Astrocyte of the cerebellum (primary cell): ENCODE measurements at places on chromosomes 16 and 17.

DNA sequence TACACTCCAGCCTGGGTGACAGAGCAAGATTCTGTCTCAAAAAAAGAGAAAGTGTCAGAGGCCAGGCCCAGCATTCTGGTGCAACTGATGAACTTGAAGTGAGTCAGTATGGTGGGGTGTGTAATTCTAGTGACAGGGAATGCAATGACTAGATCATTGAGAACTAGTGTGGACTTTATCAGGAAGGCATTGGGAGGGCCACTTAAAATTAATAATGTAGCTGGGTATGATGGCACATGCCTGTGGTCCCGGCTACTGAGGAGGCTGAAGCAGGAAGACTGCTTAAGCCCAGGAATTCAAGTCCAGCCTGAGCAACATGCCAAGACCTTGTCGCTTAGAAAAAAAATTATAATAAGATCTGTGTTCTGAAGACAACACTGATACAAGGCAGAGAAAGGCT lies 90.8 kb downstream of the STX8 start:
- DNase-seq: no peak

- peak; percentile 15 for DNase-seq
Measured at GRCh38 chr16:68715471-68715870, 21.6 kb upstream of the CDH1 start.

DNA sequence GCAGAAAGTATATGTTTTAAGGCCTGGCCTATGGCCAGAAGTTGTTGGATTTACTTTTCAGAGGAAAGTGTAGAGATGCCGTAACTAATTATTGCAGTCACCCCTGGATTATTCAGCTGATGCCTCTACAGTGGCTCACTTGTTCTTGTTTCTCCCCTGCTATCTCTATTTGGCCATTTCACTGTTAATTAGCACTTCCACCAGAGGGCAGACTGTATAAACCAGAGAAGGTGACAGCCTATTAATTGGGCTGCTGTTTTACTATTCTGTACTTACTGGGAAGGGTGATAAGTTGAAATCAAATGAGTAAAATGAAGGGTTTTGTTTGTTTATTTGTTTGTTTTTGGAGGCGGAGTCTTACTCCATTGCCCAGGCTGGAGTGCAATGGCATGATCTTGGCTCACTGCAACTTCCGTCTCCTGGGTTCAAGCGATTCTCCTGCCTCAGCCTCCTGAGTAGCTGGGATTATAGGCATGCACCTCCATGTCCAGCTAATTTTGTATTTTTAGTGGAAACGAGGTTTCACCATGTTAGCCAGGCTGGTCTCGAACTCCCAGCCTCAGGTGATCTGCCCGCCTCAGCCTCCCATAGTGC lies 66.0 kb downstream of the CDK12 start:
- no peak for DNase-seq

DNA sequence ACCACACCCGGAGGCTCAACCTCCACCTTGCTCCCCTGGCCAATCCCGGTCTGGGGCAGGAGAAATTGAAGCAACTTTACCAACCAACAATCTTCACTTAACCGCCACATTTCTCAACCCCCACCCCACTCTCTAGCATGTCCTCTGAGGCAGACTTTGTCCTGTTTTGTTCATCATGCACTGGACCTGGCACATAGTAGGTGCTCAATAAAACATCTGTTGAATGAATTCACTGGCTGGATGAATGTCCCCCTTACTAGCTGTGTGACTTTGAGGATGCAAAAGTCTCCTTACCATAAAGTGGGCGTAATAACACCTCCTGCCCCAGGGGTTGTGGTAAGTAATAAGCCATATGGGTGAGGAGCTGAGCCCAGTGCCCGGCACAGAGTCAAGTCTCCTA lies 5.8 kb downstream of the SPPL2C start:
- no peak for DNase-seq

GRCh38 chr17:79838522-79839274 lies 542 bp downstream of the CBX4 start:
- DNase-seq: no peak

DNA sequence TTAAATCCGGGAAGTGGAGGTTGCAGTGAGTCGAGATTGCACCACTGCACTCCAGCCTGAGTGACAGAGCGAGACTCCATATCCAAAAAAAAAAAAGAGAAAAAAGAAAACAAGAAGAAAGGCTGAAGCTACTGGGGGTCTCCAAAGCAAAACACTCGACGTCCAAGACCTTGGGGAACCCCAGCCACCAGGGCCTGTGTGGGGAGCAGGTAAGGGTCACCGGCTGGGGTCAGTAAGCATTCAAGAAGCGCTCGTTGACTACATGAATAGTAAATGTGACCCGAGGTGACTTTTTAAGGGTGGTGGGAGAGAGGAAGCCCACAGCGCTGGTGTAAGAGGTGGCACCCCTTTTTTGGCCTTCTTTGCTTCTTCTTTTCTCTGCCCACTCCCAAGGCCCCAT lies 49.5 kb downstream of the PECAM1 start:
- DNase-seq: no peak

GRCh38 chr17:57051886-57052361 lies 33.1 kb upstream of the AKAP1 start:
- no peak for DNase-seq

DNA sequence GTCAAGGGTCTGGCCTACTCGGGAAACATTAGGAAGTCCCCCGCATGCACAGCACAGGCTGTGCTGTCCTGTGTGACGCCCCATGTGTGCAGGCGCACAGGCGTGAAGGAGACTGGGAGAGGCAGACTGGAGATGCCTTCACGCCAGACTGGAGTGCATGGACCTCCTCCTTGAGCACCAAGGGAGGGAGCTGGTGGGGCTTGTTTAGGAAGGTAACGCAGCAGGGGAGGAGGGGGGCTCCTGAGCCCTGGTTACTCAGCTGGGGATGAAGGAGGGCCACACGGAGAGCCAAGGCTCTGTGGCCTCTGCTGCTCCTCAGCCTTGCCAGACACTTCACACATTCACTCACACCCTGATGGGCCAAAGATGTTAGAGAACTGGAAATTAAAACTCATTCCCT lies 7.7 kb downstream of the HSDL1 start:
- DNase-seq: no peak

DNA sequence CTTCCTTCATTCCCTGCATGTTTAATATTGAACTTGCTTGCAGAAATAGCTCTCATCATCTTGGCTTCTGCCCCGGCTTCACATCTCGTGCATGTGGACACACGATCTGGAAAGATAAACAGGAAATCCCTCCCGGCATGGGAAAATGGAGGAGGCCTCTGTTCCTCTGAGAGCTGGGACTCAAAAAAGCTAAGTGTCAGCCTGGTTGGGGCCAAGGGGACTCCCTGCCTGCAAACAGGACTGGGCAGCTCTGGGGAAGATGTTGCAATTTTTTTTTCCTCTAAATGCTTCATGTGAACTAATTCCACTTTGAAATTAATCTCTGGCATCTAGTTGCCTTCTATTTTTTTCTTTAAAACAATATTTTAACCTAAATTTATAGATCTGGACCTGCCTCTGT lies 24.8 kb downstream of the ITPRIPL2 start:
- no peak for DNase-seq

DNA sequence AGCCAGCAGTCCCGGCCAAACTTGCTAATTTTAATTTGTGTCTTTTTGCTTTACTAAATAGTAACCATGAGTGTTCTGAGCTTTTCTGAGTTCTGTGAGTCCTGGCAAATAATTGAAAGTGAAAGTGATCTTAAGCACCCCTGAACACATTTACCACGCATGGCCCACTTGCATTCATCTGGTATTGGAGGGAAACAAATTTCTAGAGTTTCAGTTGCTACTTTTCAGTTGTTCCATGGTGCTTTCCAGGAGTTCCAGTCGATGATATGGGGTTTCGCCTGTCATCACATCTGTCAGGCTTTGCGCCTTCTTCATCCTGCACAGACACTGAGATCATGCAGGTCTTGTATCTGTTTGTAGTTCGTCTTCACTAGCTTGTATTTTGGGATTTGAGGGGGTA lies 44.1 kb downstream of the CRLF3 start:
- DNase-seq: no peak

DNA sequence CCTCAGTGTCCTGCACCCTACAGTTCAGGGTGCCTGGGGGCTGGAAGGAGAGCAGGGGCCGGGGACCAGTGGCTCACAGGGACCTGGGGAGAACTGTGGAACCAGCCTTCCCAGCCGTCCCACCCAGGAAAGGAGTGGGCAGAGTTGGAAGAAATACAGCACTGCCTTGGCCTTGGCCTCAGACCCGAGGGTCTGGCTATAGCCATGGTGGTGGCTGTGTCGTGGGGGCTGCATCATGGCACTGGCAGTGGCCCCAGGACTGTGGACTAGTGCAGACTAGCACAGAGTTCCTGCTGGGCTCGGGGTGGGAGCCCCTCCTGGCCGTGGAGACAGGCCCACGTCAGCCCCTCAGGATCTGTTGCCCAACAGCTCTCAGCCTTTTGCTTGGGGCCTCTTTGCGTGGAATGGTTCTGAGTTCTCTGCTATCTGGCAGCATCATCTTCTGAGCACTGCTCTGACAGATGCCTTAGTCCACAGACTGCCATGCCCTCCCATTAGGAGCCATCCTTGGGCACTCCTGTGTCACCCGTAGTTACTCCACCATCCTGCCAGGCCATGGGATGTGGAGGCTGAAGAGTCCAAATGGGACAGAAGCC lies 12.6 kb upstream of the DNASE1 start:
- DNase-seq: no peak

- no peak for DNase-seq
Measured at GRCh38 chr16:26475596-26475995, 591.1 kb upstream of the C16orf82 start.

DNA sequence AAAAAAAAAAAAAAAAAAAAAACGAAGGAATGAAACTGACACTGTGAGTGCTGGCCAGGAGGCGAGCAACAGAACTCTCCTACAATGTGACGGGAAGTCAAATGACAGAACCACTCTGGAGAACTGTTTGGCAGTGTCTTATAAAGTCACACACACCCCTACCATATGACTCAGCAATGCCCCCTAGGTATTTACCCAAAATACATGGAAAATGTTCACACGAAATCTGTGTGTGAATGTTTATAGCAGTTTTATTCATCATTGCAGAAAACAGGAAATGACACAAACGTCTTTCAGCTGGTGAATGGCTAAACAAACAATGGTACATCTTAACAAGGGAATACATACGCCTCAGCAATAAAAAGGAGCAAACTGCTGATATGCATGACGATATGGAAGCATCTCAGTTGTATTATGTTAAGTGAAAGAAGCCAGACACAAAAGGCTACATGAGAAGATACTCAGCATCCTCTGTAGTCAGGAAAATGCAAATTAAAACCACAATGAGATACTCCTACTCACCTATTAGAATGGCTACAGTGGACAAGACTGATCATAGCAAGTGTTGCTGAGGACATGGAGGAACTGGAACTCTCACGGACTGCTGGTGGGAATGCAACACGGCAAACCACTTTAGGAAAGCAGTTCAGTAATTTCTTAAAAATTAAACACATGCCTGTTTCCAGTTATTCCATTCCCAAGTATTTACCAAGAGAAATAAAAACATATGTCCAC lies 74.7 kb downstream of the TBC1D16 start:
- no peak for DNase-seq
